ENCODE measurements at places on chromosomes 7 and 10.

GRCh38 chr7:86733783-86734182, 90.1 kb downstream of the GRM3 start:
- DNase-seq: no peak

GRCh38 chr7:828793-829561, 3.3 kb upstream of the SUN1 start:
- no peak for DNase-seq

- no peak for DNase-seq
Measured at GRCh38 chr7:148149730-148150129, 440.8 kb upstream of the C7orf33 start.

- no peak for DNase-seq
Measured at GRCh38 chr7:128963327-128963757, 25.6 kb downstream of the IRF5 start.

GRCh38 chr10:63430091-63430998, 35.4 kb downstream of the JMJD1C start:
- DNase-seq: no peak

GRCh38 chr7:45253368-45253767, 95.8 kb downstream of the RAMP3 start:
- no peak for DNase-seq

DNA sequence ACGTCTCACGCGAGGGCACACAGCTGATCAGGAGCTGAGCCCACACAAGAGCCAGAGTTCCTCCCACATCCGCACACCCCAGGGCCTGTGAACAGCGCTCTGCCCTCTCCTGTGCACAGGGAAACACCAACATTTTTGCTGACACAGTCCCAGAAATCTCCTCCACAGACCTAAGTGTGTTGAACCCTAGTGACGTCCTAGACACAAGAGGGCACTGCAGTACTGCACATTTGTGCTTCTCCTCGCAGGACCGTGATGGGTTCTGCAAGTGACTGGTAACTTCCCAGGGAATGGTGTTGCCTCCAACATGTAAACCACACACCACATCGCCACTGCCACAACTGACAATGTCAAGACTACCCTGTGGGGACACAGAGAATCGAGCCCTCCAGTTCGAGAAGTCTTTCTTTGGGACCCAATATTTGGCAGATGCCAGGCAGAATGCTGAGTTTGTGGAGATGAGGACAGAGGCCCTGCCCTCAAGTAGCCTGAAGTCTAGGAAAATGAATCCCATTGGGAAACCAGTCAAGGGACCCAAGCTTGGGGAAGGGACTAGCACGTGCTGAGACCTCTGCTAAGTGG, 170.3 kb downstream of the PAXIP1 start:
- no peak for DNase-seq

- DNase-seq: no peak
Measured at GRCh38 chr7:145478541-145478940, 638.1 kb upstream of the CNTNAP2 start.

DNA sequence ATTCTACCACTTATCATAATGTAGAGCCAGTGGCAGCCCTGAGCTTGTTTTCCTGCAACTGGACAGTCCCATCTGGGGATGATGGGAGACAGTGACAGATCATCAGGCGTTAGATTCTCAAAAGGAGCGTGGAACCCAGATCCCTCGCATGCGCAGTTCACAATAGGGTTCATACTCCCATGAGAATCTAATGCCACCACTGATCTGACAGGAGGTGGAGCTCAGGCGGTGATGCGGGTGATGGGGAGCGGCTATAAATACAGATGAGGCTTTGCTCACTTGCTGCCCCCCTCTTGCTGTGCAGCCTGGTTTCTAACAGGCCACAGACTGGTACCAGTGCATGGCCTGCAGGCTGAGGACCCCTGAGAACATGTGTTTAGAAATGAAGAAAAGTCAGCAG, 260.1 kb downstream of the CAMK1D start:
- DNase-seq: no peak

DNA sequence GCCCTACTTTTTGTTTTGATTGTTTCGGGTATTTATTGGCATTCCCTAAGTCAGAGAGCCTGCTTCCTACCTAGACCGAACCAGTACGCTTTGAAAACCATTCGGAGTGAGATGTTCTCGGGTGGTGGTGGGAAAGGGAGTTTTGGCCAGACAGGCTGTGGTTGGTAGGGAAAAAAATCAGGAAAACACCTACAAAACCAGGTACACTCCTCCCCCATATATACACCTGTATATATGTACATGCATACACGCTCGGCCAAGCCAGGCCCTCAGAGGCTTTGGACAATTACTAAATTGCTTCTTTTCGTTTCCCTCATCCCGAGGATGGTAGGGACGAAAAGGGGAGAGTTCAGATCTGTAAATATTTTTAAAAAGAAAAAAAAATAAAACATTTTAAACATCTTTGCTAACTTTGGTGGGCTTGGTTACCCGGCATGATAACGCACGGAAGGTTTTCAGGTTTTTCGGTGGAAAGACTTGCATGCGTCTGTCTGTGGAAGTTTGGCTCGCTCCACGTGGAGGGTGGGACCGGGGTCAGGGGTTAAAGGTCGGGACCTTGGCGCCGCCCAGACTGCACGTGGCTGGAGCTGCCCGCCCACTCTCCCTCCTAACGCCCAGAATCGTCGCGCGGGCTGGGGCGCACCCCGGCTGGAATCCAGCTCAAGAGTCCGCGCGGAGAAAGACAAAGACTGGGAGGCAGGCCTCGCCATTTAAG, 2.5 kb downstream of the HMX2 start:
- DNase-seq: no peak

GRCh38 chr10:84140036-84140379, 699 bp downstream of the GHITM start:
- DNase-seq: no peak

GRCh38 chr10:4334015-4334414, 492.0 kb upstream of the AKR1E2 start:
- DNase-seq: no peak

DNA sequence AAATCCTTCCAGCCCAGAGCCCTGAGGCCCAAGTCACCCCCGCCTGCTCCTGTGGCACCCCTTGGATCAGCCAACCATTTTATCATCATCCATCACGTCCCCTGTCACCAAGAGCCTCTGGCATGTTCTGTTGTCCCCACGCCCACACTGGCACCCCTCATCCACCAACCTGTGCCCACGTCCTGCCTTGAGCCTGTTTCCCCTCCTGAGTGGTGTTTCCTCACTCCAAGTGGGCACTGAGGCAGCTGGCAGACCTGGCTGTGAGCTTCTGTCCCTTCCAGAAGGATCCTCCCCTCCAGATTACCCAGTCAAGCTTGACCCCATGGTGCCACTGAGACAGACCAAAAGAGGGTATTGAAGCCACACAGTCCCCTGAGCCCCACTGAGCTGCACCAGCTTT, 71.4 kb upstream of the ANTXRL start:
- DNase-seq: no peak

- DNase-seq: no peak
Measured at GRCh38 chr7:121795736-121796135, 77.2 kb upstream of the PTPRZ1 start.

DNA sequence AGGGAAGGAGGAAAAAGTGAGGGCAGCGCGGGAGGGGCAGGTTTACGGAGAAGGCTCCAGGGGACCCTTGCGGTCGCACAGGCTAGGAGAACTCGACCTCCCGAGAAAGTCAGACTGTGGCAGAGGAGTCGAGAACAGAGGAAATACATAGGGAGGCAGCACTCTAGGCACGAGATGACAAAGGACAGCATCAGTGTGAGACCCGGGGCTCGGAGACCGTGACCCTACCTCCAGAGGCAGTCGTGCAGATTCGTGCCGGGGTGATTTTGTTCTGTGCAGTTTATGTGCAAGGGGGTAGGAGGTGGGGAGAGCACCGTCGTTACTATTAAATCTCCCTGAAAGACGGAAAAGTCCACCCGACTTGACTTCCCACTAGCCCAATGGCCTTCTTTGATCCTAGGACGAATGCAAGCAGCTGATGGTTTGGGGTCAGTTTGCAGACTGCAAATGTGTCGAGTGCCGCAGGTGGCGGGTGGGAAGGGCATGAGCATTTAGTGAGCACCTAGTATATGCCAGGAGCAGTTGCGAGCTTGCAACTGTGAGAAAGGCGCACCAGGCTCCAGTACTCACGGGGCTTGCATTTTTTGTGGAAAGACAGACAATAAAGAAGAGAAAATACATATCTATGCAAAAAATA, 674 bp upstream of the OSBPL3 start:
- DNase-seq: peak; percentile 30

DNA sequence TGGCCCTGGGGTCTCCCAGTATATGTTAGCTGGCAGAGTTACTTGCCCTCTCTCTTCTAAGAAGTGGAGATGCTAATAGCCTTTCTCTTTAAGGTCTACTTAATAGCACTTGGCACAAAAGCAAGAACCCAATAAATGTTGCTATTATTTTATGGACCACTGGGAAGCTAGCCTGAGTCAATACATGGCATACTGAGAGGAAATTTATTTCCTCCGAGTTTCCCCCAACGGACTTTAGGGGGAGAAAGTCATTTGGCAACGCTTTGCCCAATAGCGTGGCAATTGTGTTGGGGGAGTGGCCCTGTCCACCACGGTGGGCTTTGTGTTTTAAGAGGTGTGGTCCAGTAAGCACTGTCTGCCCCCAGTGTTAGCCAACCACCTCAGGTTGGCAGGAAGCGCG, 87.4 kb upstream of the SMNDC1 start:
- DNase-seq: no peak

GRCh38 chr7:43625453-43625852, 42.5 kb downstream of the STK17A start:
- DNase-seq: no peak

- DNase-seq: no peak
Measured at GRCh38 chr7:107856806-107857540, 34.0 kb upstream of the DLD start.

DNA sequence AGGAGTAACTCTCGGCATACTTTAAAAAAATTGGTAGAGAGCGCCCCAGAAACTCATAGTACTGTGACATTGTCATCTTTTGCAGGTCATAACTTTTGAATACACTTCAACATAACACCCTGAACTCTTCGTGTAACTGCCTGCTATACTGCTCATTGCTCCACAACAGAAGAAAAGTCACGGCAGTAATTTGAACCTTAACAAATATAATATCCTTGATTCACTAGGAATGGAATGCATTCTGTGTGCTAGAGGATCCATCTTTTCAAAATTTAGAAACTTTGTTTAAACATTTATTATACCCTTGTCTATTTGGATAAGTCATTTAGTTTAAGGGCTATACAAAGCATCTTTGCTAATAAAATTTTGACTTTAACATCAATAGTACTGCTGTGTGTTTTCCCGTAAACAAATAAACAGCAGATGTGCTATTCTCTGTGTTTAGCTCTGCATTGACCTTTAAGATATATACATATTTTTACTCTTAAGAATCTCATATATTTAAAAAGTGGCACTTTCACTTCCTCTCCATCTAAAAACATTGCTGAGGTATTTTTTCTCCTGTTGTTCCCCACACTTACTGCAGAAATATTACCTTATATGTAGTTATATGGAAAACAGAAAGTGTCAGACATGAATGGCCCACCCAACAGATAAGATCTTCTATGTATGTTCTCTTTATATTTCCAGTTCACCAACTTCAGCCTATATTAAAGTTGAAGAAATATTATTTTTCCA, 217.6 kb upstream of the TMEM229A start:
- DNase-seq: no peak

DNA sequence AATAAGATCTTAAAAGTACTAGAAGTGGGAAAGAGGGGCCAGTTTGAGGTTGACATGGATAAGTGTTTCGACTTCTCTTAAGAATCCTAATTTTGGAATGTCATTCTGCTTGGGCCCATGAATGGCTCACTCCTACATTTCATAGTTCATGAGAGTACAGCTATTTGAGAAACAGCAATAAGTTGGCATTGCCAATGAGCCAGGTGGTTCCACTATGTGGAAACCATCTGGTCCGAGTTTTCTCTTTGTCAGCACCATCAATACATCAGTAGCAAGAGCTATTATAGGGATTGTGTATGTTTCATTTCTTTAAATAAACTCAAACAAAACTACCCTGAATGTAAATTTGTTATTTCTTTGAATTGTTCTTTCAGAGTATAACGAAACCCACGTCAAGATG, 78.1 kb upstream of the NEBL start:
- DNase-seq: no peak

- no peak for DNase-seq
Measured at GRCh38 chr7:137404660-137405317, 61.3 kb upstream of the PTN start.

DNA sequence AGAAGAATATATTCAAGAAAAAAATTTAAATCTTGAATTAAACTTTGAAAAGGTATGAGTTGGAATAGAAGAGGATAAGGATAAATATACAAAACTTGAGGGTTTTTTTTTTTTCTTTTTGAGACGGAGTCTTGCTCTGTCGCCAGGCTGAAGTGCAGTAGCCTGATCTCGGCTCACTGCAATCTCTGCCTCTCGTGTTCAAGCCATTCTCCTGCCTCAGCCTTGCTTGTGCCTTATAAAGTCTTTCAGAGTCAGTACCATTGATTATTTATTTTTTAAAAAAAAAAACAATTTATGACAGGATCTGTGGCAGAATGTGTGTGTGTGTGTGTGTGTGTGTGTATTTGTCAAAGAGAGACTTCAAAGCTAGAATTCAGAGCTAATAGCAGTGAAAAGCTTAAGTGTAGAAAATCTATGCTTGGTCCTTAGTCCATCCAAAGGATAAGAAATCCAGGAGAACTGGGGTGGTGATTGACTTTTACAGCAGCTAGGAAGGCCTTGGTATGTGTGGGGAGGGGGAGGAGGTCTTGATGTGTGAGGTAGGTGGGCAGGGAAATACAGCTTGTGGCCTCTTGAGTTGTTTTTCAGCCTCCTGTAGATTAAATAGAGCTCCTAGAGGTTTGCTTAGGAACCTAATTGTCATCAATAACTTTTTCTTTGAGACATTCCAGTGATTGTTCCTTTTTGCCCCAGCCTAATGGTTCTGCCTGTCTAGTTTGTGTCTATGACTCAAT, 2.4 kb downstream of the HECTD2 start:
- DNase-seq: no peak

DNA sequence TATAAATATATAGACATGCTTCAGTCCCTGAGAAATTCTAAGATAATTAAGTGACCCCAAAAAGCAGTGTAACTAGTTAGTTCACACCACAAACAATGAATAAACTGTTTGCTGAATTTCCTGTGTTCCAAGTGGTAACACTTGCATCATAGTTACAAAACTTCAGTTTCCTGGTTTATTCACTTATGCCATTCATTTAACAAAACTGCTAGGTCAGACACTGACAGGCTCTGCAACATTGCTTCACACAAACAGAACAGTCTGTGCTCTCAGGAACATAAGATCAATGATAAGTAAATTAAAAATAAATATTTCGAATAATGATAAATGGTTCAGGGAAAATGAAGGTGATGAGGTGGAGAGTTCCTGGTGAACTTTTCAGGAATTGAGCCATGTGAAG, 133.3 kb upstream of the NAMPT start:
- no peak for DNase-seq

GRCh38 chr7:30177965-30178364, 43.2 kb downstream of the MTURN start:
- DNase-seq: no peak

DNA sequence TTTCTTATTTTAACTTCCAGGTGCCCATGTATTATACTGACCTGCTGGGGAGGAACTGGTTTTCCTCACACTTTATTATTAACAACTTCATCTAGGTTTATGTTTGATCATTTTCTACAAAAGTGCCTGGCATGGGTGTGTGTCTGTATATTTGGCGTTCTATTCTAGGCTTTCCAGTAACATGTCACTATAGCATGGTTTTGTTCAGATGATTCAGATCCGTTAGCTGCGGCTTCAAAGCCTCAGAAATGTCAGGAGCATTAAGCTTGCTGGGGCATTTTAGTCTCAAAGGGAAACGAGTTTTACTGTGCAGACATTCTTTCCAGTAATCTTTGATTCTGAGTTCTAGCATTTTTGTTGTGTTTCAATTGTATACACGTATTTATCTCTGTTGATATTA, 2.3 kb downstream of the INPP5A start:
- no peak for DNase-seq

GRCh38 chr7:72753781-72754180, 74.2 kb downstream of the TYW1B start:
- DNase-seq: no peak

Data from stimulated activated CD4-positive, alpha-beta T cell treated with anti-CD3 and anti-CD28 coated beads, Interleukin-1b, Interleukin-23, amount 100 ng/mL, for 24 hours (primary cell).